ENCODE measurements at places on chromosomes 5 and 9.

- no peak for DNase-seq
These were observed 160.2 kb downstream of the FAM170A start for GRCh38 chr5:119789406-119790117.

- no peak for DNase-seq
These were observed 31.7 kb downstream of the IL33 start for GRCh38 chr9:6247266-6247665.

DNA sequence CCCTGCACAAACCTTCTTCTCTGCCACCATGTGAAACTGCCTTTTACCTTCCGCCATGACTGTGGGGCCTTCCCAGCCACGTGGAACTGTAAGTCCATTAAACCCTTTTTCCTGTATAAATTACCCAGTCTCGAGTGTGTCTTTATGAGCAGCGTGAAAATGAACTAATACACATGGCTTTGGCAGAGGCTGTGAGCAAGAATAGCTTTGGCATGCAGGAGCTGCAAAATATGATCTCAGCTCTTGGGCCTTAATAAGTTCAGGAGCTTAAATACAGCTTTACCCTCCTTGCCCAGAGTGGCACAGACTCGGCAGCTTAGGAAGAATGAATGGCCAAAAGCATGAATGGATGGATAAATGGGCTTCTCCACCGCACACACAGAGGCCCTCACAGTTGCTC, 15.7 kb upstream of the SLC36A1 start:
- no peak for DNase-seq

- peak; percentile 13 for DNase-seq
These were observed 297.1 kb downstream of the KCTD16 start for GRCh38 chr5:144467792-144468191.

DNA sequence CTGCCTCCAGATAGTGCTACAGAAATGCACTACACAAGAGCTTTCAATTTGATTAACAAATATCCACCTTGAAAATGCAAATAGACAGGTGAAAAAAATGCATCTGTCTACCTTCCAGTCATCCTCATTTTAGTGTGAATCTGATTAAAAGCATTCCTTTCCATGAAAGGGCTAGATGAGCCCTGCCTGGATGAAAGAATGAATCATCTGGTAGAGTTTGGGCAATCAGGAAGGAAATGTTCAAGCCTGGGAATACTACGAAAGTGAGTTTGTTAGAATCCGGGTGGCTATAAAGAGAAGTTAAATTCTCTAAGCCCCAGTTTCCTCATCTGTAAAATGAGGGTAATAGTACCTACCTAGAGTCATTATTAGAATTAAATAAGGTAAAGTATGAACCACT, 142.6 kb downstream of the FAM114A2 start:
- DNase-seq = no peak

DNA sequence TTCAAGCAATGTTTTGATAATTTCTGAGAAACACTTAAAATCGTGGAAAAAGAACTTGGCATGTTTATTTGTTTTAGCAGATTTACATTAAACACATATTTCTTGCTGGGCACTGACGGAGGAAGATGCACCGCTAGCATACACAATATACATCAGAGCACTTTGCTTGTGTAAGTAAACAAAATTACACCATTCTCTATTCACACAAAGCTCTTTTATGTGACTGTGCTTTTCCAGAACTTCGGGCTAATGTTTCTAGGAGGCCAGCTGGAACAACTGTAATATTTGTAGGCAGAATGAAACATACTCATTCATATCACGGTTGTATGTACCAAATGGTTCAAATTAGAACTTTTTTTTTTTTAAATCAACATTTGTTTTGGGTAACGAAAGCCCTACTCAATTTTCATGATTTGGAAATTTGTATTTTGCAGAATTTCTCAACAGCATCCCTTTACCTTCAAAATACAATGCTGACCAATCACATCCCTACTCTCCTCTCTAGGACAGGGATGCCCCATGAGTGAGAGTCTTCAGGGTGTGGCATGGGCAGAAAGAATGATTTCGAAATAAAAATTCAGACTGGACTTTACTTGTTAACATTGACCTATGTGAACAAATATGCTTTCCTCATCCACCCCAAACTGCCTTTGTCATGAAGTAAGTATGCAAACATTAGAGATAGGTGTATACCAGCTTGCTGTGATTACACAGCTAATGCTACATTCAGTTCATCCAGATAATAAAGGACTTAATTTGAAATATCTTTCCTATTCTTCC, 425.1 kb downstream of the BNC2 start:
- peak; percentile 41 for DNase-seq

GRCh38 chr5:102049517-102049916, 246.6 kb downstream of the SLCO4C1 start:
- DNase-seq = peak; percentile 80

GRCh38 chr5:154276973-154277331, 86.4 kb downstream of the GALNT10 start:
- DNase-seq = no peak

DNA sequence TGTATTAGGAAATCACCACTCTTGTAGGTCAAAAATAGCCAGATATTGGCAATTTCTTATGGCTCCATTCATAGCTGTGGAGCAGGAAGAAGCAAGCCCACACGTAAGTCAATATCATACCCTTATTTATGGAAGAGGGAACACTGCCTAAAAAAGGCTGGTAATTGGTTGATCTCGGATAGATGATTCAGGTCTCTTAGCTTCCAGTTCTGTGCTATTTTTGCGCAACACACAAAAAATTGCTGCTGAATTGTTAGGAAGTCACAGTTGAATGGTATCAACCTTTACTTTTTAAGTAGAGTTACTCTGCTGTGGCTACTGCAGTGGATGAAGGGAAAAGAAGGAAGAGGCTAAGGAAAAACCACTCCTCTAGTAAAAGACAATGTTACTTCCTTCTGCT, 168.8 kb downstream of the ARHGAP26 start:
- no peak for DNase-seq

DNA sequence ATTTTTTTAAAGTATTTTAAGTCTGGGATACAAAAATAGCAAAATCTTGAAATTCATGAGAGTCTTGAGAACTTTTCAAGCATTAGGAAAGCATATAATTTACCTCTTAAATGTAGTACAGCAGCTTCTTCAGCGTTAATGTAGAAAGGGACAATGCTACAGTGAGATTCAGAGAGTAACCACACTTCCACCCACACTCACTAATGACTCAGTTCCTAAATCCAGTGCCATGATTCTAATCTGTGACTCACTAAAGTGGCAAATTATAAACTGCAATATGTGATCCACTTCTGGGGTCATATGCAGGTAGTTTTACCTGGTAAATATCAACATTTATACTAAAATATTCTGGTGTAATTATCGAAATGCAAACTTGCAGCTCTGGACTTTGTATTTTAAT, 434.5 kb upstream of the TUSC1 start:
- DNase-seq = no peak

DNA sequence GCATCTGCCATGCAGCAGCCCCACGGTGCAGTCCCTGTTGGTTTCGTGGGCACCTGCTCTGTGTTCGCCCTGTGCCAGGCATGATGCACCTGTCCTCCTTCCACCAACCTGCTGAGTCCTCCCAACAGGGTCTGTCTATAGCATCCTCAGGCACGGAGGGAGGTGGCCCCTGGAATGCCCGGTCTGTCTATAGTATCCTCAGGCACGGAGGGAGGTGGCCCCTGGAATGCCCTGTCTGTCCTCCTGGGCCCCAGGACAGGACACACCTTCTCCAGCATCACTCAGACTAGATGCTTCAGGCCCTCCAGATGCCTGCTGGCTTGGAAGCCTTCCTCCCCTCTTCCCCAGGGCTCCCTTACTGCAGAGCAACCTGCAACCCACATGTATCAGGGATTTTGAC, 9.9 kb upstream of the PHYHD1 start:
- DNase-seq = no peak

- DNase-seq = no peak
These were observed 40.4 kb downstream of the CCL28 start for GRCh38 chr5:43371821-43372220.

- no peak for DNase-seq
These were observed 83.7 kb downstream of the PDE6A start for GRCh38 chr5:149860801-149861322.

DNA sequence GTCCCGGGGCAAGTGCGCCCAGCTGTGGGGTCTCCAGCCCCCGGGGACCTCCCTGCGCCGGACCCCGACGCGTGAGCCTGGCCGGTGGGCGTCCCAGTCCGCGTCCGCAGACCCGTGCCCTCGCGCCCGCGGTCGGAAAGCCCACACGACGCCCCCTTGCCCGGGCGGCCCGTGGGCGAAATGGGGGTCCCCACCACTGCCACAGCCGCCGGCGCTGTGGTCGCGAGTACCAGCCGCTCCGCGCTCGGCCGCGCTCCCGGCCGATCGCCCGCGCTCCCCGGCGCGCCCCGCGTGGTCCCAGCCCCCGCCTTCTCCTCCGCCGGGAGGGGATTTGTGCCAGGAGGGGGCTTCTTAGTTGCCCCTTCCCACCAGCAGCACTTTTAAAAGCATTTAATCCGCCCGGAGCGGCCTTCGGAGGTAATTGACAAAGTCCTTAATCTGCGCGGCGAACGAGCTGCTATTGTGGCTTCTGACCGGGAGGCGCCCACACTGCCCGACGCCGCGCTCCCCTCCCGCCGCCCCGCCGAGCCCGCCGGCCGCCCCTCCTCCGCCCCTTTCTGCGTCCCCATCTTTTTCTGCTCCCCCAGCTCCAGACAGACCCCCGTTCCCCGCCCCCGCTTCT, 469 bp upstream of the FIBCD1 start:
- DNase-seq = no peak

- no peak for DNase-seq
These were observed 208.8 kb downstream of the ERCC6L2 start for GRCh38 chr9:96084331-96084734.

DNA sequence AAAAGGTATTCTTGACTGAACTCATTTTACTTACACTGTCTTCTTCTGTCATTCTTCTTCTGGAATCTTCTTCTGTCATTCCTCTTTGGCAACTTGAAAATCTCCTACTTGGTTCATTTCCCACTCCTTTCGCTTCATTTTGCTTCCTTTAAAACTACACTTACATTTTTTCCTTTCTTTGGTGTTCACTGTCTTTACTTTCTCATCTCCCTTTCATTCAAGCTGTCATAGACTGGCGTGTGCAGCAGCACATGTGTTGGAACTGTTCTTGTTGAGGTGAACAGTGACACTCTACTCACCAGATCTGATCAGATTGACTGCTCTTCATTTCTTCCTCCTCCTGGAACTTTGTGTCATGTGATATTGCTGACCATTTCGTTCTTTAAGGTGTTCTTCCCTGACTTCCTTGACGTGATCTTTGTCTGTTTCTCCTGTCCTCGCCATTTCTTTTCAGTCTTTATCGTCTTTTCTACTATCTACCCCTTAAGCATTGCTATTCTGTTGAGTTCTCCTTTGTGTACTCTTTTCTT, 6.4 kb downstream of the DNAJC25 start:
- DNase-seq = no peak

- DNase-seq = no peak
These were observed 48.5 kb downstream of the PLGRKT start for GRCh38 chr9:5389109-5389732.

DNA sequence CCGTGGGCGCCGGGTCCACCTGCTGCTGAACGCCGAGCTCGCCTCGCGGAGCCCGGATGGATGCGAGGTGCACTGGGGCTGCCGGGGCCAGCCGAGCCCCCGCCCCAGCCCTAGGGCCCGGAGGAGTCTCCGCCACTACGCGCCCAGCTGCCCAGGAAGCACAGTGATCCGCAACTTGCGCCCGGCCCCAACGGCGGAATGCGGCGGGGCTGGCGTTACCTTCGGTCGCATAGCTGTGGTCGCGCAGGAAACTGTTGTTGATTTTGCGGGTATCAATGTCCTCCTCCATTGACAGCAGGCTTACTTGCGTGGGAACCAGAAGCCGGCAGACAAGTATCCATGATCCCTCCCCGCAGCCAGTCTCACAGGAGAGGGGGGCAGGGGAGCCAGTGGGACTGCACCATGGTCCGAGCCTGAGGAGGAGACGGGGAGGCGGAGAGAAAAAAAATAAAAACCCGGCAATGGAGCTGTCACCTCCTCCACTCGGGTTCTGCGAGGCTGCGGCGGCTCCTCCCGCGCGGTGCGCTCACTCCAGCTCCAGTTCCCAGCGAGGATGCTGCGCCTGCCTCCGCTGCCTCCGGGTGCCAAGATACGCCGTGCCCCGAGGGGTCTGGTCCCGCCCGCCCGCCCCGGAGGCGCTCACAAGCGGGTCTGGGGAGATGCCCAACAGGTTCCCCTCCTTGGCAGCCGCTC, 628 bp downstream of the PPP2R2B start:
- no peak for DNase-seq

DNA sequence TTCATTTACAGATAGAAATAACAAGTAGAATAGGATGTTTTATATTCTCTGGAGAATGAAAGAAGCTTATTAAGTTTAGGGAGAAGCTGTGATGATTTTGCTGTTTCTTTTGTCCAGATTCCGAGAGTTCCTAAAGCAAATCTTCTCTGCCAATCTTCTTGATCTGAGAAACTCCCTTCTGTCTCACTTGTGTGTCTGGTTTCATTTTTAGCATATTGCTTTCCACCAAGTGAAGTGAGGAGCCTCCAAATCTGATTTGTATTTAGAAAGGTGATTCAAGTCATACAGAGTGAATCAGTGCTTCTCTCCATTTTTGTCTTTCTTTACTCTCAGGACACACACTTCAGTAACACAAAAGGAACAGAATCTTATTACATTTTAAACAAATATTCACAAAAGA, 48.4 kb downstream of the STX17 start:
- no peak for DNase-seq

DNA sequence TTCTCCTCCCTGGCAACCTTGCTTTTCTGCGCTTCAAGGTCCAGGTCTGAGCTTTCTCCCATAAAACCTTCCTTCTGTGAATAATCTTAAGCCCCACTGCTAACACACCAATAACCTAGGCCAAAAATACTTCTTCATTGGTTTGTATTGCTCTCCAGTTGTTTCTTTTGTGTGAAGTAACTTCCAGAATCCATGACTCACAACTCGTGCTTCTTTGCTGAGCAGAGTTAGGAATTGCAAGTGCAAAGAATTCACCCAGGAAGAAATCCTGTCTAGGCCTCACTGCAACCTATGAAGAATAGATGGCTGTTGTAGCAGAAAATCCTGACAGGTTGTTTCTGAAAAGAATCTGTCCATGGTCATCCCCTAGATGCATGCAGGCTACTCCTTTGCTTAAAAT, 295.7 kb downstream of the MED10 start:
- DNase-seq = no peak

- DNase-seq = no peak
These were observed 5.4 kb downstream of the ANKRD55 start for GRCh38 chr5:56227691-56228090.

DNA sequence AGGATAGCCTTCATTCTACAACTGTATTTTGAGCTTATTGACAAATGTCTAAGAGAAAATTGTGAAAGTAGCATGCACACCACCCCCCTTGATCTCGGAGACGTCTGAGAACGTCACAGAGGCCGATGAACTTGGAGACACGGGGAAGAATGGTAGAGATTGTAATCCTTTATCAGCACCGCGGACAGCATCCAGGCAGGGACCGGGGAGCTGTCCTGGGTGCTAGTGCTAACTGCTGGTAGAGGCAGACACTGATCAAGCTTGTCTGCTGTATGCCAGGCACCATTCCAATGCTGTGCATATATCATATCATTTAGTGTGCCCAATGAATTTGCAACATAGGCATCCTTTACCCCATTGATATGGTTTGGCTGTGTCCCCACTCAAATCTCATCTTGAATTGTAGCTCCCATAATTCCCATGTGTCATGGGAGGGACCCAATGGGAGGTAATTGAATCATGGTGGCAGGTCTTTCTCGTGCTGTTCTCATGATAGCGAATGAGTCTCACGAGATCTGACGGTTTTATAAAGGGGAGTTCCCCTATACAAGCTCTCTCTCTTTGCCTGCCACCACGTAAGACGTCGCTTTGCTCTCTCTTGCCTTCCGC, 98.8 kb downstream of the LHX2 start:
- DNase-seq = no peak

- no peak for DNase-seq
These were observed 56.8 kb downstream of the PRELID2 start for GRCh38 chr5:145778144-145778900.

Measured in DMS153 (cell line).